Foreskin keratinocyte (primary cell): ENCODE measurements at places on chromosomes 16 and 17. TPM values are rescaled to one million over a fixed set of nuclear protein-coding genes. Genes with fewer than 3 reads are reported as not detected.

SLC35G6 gene
- not detected in 2 replicates for total RNA-seq

SLC39A11 gene
- 9.3 and 10.9 TPM in 2 replicates for total RNA-seq

DNA sequence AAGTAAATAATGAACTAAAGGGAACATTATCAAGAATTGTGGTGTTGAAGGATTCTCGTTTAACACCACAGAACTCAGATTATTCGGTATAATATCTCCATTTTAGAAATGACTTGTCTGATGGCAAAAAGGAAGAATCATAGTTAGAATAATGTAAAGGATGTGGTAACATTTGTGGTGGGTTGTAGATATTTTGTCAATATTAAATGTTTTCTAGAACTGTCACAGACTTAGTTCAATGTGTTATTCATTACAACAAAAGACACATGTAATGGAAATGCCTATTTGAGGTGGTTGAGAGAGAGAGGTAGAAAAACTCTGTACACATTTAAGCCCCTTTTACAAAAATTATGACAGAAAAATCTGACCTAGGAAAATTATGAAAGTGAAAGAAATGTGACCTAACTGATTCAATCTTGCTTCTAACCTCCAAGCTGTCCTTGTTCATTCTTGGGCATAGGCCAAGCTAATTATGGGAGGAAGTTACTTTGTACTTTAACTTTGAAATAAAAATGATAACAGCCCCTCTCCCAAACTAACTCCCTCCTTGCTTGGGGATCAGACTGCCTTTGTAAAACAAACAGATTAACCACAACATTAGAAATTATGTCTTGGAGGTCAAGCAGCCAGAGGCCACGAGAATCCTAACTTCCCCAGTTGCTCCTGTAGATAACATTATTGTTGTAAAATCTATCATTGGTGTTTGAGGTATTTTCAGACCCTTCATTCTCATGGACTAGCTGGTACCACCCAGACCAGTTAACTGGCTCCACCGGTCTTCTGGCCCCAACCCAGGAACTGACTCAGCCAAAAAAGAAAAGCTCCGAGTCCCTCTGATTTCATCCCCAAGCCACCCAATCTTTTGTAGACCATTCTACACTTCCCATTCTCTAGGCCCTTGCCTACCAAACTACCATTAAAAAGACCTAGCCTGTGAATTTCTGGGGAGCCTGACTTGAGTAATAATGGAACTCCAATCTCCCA is 1287.8 kb upstream of the CDH8 start:
- DNase-seq: no peak

DNA sequence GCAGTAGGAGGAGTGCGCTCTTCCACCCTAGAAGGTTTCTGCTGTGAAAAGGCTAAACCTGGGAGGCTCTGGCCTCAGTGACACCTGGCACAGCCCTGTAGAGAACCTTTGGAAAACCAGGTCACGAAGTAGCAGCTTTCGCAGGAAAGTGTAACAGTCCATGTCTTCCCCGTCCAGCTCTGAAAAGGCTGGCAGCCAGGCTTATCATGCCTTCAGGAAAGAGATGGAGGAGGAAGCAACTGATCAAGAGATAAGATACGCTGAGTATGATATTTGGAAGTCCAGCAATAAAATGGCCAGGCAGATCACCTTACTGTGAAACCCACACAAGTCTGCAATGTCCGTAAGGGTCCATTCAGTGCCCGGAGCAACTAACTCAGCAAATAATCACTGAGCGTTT is 22.3 kb downstream of the TUBD1 start:
- DNase-seq: no peak

KRT37 gene
- total RNA-seq: not detected in 2 replicates
